NCI-H2029 (cell line): ENCODE measurements at places on chromosomes 12 and 14.

DNA sequence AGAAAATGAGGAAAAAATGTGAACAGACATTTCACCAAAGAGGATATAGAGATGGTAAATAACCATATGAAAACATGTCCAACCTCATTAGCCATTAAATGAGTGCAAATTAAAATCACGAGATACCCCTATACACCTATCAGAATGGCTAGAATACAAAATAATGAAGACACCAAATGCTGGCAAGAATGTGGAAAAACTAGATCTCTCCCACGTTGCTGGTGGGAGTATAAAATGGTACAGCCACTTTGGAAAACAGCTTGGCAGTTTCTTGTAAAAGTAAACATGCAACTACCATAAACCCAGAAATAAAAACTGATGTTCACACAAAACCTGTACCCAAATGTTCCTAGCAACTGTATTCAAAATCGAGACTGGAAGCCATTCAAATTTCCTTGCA lies 38.3 kb upstream of the TCL1B start:
- no peak for DNase-seq

DNA sequence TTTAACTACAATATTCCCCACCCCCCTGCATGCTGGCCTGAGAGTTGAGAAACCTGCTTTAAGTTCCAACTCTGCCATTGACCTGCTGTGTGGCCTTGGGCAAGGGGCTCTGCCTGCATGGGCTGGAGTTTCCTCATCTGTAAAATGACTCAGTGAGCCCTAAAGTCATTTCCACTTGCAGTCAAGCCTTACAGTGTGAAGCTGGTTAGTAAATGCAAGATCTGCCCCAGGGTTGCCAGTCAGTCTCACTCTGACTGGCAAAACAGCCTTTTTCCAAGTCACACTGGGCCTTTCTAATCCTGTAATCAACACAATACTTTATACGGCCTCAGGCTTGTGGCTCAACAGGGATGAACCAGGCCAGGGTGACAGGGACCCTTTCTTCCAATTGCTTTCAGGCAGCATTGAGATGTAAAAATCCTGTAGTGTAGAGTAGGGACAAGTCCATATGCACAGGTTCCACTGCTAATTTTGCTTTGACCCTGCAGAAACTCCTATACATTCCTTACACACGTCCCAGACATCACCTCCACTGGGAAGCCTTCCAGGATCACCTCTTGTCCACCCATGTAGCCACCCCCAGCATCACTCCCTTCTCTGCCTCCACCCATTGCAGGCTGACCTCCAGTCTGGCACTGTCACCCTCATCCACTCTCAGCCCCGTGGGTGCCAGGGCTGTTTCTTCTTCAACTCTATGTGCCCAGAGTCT lies 42.6 kb upstream of the PRIMA1 start:
- DNase-seq = no peak

- no peak for DNase-seq
Measured at GRCh38 chr12:117019866-117020265, 79.3 kb downstream of the TESC start.

DNA sequence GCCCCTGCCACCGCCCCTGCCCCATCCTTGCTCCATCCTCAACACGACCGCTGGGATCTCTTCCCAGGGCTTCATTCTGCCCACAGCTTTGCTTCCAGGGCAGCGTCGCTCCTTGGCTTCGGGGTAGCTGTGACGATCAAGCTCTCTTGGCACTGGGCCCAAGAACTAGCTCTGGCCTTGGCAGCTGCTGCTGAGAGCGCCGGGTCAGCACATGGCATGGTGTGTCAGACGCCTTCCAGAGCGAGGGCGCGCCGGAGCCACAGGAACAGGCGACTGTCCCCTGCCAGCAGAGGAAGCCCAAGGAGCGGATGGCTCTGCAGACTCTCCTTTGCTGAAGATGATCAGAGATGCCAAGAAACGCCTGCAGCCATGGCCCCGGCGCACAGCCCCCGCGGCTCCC lies 15.9 kb downstream of the RAB35 start:
- peak; percentile 47 for DNase-seq

GRCh38 chr12:66170606-66171005 lies 810 bp upstream of the TMBIM4 start:
- no peak for DNase-seq

- no peak for DNase-seq
Measured at GRCh38 chr12:123264642-123265041, 7.0 kb downstream of the CDK2AP1 start.

GRCh38 chr12:15796493-15797141 lies 7.4 kb upstream of the EPS8 start:
- DNase-seq = no peak

- no peak for DNase-seq
Measured at GRCh38 chr14:32561520-32561919, 232.4 kb downstream of the AKAP6 start.

DNA sequence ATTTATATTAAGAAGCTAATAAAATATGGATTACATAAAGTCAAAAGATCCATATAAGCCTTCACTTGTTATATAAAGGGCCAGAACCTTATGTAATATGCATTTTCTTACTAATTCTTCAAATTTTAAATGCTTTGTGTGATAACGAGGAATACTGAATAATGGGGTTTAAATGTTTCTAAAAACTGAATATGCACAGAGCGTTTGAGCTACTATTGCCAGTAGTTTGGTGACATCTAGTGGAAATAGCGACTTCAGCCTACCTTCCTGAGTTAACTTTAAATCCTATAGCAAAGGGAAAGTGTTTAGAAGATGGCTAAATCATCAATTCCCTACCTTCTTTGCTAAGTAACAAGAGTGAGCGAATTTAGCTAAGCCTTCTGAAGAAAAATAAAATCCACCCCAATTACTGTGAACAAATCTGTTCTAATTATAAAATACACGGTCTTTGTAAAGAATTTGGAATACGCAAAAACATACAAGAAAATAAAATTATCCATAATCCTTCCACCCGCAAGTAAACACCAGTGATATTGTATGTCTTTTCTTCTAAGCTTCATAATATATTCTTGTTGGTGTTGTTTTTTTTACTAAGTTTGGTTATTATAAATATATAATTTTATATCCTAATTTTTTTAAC lies 115.5 kb upstream of the G2E3 start:
- no peak for DNase-seq

- no peak for DNase-seq
Measured at GRCh38 chr14:101336183-101336582, 225.1 kb upstream of the DIO3 start.

- peak; percentile 66 for DNase-seq
Measured at GRCh38 chr14:102949801-102950451, 27.5 kb downstream of the AMN start.

- DNase-seq = no peak
Measured at GRCh38 chr12:29067430-29067829, 81.6 kb upstream of the FAR2 start.

- peak; percentile 99 for DNase-seq
Measured at GRCh38 chr14:55102141-55102621, 26.9 kb upstream of the LGALS3 start.

- no peak for DNase-seq
Measured at GRCh38 chr12:16796168-16796567, 190.2 kb upstream of the LMO3 start.

DNA sequence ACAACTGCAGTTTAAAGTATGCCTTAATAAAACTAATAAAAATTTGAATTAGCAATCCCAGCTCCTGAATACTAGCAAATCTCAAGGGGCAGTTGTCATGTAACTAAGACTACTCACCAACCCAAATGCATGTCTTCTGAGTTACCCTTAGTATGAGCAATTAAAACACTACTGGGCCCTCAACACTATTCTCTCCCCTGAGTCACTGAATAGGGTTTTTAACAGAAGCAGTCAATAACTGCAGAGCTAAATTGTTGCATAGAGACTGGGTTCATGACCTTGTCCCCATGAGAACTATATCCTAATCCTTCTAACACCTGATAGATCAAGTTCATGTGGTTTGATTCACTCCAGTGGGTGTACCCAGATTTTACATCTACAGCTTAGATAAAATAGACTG lies 38.8 kb downstream of the MDM1 start:
- no peak for DNase-seq

DNA sequence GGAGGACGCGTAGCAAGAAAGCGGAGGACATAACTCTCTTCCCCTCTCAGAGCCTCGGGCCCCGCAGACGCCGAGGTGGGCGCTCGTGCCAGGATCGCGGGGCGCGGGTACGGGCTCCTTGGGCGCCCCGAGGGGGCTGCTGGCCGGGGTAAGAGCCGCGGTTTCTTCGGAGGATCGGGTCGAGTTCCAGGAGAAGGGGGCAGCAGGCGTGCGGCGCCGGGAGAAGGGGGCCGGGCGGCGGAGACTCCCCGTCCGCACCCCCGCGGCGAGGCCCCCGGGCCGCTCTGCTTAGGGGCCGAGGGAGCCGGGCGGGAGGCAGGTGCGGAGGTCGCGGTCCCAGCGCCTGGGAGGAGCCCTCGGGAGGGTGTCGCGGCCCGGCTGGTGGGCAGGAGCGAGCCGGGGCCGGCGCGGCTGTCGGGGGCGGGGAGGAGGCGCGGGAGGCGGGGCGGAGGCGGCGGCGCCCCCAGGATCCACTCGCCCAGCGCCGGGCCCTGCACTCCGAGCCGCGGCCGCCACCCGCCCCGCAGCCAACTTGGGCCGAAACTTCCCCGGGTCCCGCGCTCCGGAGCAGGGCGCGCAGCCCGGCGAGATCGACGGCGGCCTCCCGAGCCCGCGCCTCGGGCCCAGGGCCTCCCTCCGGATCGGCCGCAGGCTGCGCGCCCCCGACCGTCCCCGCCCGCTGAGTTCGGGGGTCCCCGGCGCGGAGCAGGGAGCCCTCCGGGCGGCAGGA lies 64.4 kb downstream of the FBXL14 start:
- DNase-seq = no peak

DNA sequence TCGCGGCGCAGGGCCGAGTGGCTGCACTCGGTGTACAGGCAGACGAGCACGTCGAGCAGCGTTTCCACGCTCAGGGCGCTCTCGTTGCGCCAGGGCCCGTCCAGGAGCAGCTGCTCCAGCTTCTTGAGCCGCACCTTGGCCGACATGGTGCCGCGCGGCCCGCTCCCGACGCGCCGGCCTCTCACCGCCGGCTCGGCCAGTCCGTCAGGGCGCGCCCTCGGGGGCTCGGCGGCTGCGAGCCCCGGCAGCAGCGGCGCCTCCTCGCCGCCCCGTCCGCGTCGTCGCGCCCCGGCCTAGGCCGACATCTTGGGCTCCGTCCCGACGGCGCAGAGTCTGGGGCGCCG lies 349 bp downstream of the CDC42BPB start:
- DNase-seq = no peak

GRCh38 chr14:61091657-61092273 lies 110.7 kb downstream of the SLC38A6 start:
- DNase-seq = peak; percentile 29

DNA sequence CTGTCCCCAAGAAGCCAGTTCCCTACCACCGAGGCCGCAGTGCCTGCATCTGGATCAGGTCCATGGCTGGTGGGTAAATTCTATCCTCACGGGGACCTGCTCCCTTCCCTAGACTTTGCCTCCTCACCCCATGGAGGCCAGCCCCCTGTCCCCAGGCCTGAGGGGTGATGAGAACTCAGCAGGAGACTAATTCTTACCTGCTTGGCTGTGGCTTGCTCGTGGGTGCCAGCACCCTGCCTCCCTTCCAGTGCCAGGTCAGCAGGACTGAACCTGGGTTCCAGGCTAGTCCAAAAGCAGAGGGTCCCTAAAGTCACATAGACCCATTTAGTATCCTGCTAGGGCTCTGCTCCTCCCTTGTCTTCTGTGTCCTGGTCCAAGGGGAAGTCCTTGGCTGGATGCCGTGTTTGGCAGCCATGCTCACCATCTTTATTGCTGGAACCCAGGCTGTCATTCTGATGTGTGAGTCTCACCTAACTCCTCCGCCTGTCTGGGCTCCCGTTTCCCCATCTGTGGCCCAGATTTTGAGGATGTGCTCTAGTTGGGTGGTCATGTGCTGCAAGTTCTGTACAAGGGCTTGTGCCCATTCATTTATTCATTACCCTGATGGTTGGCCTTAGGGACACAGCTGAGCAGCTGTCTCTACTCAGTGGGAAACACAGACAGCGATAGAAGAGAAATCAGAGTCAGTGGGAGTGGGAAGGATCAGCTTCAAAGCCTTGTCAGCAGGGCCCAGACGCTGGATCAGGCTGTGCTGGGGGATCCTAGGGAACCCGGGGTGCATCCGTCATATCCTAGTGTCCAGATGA lies 949 bp downstream of the PLBD2 start:
- DNase-seq = no peak

GRCh38 chr14:100221533-100222223 lies 17.3 kb upstream of the YY1 start:
- DNase-seq = peak; percentile 34

DNA sequence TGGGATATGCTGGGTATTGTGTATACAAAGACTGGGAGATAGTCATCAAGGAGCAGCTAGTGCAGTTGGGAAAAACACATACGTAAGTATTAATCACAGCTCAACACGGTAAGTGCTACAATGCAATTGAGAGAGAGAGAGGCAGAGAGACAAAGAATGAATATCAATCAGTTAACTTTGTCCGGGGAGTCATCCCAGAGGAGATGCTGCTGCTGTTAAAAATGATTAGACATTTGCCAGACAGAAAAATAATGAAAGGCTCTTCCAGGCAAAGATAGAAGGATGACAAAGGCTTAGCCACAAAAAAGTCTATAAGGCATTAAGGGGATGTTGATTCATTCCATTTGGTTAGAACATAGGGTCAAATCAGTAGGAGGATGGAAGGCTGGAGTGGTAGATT lies 45.1 kb downstream of the AKAP6 start:
- no peak for DNase-seq

DNA sequence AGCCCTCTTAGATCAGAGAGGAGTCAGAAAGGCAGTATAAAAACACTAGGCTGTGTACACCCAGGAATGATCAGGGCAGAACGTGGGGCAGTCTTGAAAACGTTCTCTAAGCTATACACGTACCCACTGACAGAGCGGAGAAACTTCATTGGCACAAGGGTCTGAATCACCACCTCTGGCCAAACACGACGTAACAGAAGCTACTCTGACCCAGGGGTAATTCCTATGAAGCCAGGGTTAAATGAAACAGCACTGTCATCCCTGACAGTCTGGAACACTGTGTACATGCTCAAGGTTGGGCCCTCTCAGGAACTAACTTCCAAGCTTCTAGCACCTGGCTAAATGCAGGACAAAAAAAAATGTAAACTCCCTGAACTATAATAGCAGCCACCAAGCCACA lies 38.4 kb downstream of the PARP11 start:
- no peak for DNase-seq

- DNase-seq = no peak
Measured at GRCh38 chr12:112518365-112518735, 99.6 kb downstream of the PTPN11 start.

DNA sequence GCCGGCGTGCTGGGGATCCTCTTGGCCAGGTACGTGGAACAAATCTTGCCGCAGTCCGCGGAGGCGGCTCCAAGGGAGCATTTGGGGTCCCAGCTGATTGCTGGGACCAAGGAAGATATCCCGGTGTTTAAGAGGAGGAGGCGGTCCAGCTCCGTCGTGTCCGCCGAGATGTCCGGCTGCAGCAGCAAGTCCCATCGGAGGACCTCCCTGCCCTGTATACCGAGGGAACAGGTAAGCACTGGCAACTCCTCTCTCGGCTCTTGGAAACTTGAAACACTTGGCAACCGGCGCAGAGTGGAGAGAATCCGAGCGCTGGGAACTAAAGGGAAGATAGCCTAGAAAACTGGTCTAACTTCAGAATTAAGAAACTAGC lies 1.7 kb downstream of the PDE3A start:
- DNase-seq = no peak
